ENCODE measurements at places on chromosomes 11 and 22.
A peak's percentile ranks its signal among the peaks of the same experiment; 100 is the strongest.

DNA sequence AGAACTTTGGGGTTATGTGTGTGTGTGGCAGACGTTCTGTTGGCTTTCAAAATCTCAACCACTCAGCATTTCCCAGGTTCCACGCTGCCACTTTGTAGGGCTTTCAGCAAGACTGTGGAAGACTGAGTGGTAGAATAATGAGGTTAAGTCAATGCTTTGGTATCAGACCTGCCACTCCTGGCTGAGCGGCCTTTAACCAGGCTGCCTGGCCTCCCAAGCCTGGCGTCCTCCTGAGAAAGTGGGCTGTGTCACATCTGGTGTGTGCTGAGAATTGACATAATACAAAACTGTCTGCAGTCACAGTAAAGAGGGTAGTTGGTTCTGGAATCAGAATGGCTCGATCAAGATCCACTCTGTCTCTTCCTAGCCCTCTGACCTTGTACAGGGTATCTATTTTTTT, 126.5 kb downstream of the DBX1 start:
- no peak for DNase-seq

GRCh38 chr22:23369054-23369685, 188.9 kb downstream of the BCR start:
- DNase-seq = no peak

DNA sequence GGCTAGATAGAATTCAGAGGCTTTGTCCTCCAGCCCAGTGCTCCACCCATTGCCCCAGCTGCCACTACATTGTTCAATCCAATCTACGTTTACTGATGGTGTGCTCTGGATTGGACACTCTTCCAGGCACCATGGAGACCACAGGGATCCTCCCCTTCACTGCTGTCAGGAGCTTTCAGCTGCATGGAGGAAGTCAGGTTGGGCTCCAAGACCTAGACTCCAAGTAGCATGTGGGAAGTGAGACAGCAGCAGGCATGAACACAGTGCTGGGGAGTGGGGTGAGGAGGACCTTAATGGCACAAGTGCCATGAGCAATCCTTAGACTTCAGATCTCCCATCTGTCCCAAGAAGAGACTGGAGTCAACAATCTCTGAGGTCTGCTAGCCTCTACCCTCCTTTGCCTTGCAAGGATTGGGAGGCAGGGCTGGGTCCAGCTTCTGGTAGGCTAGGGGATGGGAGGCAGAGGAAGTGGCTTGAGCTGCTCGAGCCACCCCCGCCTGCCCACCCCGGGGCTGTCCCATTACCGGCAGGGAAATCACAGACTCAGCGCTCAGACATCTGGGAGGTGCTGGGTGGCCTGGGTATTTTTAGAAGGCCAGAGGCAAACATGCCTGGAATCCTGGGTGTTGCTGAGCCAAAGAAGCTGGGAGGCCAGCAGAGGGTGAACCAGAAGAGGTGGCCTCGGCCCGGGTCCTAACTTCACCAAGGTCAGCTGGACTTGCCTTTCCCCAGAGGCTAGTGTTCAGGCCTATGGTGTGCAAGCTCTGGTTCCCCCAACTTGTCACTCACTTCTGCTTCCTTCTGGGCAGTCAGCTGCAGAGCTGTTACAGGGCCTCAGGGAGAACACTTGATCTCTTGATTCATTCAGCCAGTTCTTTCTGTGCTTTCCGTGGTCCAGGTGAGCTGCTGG, 15.2 kb upstream of the FCHSD2 start:
- DNase-seq = peak; percentile 47

DNA sequence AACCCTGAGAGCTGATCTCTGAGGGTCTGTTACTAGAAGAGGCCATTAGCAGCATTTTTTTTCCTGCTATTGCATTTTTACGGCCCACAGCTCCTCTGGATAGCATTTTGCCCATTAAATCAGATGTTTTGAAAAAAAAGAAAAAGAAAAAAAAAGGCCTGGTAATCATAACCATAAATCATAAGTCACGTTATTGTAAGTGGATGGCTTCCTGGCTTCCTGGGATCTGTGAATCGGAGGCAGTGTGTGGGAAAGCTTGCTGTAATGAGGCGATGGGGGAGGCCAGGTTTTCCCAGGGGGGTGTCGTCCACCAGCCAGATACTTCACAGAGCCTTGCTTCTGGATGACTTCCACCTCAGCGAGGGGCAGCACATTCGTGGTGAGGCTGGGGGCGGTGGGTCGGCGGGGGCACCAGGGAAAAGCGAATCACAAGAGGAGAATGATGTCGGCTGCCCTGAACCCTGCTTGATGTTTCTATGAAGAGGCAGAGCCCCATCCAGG, 106.5 kb upstream of the SYT13 start:
- DNase-seq = no peak

GRCh38 chr11:8070417-8071115, 10.4 kb upstream of the TUB start:
- DNase-seq = no peak

DNA sequence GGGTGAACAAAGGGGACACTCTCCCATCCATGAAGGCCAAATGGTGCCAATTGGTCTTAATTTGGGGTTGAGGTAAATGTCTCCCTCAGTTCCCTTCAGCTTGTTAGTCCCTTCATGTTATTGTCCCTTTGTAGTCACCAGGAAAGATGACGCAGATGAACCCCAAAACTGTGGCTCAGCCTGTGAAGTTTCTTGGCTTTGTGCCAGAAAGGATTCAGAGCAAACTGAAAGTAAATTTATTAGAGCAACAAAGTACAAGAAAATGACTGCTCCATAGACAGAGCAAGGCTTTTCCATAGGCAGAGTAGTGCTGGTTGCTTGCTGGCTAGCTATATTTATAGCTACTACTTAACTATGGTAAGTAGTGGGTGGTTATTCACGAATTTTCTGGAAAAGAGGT, 16.7 kb downstream of the OR4C3 start:
- no peak for DNase-seq

- DNase-seq = no peak
Observed at GRCh38 chr22:38735465-38736256, 20.1 kb downstream of the SUN2 start.

- DNase-seq = no peak
Observed at GRCh38 chr11:58070585-58070984, 39.8 kb downstream of the OR6Q1 start.

- peak; percentile 3 for DNase-seq
Observed at GRCh38 chr11:120068114-120068573, 69.8 kb downstream of the TRIM29 start.

GRCh38 chr11:121067962-121068647, 32.9 kb upstream of the TECTA start:
- no peak for DNase-seq

GRCh38 chr11:96794152-96794551, 404.3 kb downstream of the JRKL start:
- no peak for DNase-seq

- DNase-seq = no peak
Observed at GRCh38 chr11:118521892-118522311, 5.4 kb upstream of the TTC36 start.

GRCh38 chr11:99368583-99368982, 347.8 kb downstream of the CNTN5 start:
- DNase-seq = no peak

DNA sequence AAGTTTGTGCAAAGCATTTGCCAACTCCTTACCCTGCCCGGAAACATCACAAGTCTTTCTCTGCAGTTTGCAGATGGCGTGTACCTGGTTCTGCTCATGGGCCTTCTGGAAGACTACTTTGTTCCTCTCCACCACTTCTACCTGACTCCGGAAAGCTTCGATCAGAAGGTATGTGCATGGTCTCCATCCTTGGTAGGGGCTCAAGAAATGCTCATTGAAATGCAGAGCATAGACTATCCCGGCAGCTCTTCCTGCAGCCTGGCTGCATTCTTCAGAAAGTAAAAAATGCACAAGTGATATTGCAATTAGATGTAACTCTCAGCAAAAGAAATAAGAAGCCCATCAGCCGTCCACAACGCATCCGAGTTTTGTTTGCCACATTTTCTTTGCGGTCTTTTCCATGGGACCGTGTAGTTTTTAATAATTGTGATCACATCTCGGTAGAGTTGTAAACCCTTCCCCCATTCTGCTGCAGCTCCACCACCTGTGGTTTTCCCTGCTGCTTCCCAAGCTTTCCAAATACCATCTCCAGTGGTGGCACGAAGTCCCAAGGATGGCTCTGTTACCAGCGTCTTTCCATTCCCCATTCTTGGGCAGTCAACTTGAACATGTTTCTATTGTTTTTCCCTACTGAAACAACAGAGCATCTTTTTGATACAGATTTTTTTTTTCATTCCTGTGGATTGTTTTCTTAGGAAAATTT, 22.7 kb upstream of the PARVG start:
- no peak for DNase-seq

DNA sequence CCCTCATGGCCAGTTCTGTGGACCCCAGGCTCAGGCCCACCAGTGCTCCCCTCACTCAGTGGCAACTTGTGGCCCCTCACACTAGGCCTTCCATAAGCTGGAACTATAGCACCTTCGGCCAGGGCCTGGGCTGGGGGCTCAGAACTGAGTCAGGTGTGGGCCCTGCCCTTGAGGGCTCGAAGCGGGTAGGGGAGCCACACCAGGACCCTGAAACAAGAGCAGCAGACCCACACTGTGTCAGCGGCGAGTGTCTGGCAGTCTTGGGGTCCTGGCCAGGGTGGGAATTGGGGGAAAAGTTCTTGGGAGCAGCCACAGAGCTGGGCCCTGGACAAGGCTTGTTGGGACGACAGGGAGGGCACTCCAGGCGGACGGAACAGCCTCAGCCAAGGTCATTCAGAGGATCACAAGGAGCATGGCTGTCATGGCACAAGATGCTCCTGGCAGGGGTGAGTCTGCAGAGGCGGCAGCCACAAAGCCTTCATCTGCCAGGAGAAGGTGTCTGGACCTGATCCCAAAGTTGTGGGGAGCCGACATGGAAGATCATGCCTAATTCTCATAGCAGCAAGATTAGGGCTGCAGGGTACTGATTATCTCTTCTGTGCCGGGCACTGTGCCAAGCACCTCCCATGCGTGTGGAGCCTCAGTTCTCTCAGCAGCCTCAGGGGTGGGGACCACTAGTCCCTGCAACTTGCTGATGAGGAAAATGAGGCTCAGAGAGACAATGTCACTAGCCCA, 50.7 kb downstream of the SHISAL1 start:
- no peak for DNase-seq

GRCh38 chr11:5203366-5203765, 2.9 kb upstream of the OR51V1 start:
- DNase-seq = no peak

GRCh38 chr22:35449829-35450689, 50.1 kb downstream of the MCM5 start:
- DNase-seq = no peak

- DNase-seq = no peak
Observed at GRCh38 chr11:114040706-114041211, 18.8 kb upstream of the ZBTB16 start.

GRCh38 chr22:23404689-23405365, 175.3 kb downstream of the IGLL1 start:
- no peak for DNase-seq

GRCh38 chr22:28892175-28892731, 8.9 kb downstream of the ZNRF3 start:
- no peak for DNase-seq

DNA sequence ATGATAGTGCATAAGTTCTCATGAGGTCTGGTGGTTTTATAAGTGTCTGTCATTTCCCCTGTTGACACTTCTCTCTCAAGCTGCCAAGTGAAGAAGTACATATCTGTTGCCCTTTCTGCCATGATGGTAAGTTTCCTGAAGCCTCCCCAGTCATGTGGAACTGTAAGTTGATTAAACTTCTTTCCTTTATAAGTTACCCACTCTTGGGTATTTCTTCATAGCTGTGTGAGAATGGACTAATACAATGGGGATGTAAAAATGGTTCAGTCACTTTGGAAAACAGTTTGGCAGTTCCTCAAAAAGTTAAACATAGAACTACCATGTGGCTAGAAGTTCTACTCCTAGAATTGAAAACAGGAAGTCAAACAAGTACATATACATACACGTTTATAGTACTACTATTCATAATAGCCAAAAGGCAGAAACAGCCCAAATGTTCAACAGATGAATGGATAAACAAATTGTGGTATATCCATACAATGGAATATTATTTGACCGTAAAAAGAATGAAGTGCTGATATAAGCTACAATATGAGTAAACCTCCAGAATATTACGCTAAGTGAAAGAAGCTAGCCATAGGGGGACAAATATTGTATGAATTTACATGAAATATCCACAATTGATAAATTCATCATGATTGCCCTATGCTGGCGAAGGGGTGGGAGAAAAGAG, 16.0 kb upstream of the DKK3 start:
- no peak for DNase-seq

GRCh38 chr11:60887556-60887955, 18.8 kb downstream of the PRPF19 start:
- DNase-seq = no peak

DNA sequence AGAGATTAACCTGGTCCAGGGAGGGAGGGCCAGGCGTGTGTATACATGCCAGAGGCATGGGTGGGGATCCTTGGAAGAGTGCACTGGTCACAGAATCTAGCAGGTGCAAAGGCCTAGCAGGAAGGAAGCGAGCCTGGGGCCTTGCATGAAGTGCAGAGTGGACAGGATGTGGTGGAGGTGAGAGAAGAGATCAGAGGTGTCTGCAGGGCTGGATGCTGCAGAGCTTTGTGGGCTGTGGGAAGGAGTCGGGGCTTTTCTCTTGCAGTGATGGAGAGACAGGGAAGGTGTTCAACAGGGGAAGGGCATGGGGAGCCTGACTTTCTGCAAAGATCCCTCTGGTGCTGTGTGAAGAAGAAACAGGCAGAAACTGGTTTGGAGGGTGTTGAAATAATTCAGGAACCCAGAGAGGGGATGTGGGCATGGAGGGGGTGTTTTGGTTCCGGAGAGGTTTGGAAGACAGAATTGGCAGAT, 2.5 kb upstream of the TPST2 start:
- peak; percentile 68 for DNase-seq

GRCh38 chr22:30574997-30575671, 669 bp upstream of the GAL3ST1 start:
- no peak for DNase-seq

GRCh38 chr22:29214232-29214631, 8.5 kb downstream of the EMID1 start:
- DNase-seq = no peak
